ENCODE measurements at places on chromosomes 7 and 10.

DNA sequence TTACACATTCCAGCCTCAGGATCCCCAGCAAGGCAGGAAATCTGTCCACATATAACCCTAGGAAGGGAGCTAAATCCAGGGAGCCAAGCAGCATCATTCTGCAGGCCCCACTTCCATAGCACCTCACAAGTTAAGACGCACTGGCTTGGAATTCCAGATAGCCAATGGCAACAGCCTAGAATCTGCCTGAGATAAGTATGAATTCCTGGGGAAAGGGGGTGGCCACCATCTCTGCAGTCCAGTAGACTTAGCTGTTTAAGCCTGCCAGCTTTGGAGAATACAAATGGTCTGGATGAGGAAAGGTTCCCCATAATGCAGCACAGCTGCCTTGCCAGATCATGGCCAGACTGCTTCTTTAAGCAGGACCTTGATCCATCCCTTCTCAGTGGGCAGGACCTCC, 179.4 kb upstream of the PRSS1 start:
- no peak for DNase-seq

GRCh38 chr7:139105484-139105883, 4.0 kb downstream of the ZC3HAV1 start:
- no peak for DNase-seq

DNA sequence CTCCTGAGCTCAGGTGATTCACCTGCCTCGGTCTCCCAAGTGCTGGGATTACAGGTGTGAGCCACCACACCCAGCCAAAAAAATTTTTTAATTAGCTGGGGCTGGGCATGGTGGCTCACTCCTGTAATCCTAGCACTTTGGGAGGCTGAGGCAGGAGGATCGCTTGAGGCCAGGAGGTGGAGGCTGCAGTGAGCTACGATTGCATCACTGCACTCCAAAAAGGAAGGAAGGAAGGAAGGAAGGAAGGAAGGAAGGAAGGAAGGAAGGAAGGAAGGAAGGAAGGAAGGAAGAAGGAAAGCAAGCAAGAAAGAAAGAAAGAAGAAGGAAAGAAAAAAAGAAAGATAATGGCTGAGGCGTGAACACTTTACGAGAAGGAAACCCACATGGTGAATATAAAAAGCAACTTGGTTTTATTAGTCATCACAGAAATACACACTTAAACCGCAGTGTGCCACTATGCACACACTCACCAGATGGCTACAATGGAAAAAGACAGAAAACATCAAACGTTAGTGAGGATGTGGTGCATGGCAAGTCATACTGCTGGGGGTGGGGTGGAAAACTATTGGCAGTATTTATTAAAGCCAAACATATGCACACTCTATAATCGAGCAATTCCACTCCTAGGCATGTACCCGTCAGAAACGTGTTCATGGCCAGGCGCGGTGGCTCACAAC, 4.4 kb upstream of the CCL26 start:
- peak; percentile 92 for DNase-seq

GRCh38 chr7:7236041-7236440, 53.7 kb downstream of the C1GALT1 start:
- no peak for DNase-seq

DNA sequence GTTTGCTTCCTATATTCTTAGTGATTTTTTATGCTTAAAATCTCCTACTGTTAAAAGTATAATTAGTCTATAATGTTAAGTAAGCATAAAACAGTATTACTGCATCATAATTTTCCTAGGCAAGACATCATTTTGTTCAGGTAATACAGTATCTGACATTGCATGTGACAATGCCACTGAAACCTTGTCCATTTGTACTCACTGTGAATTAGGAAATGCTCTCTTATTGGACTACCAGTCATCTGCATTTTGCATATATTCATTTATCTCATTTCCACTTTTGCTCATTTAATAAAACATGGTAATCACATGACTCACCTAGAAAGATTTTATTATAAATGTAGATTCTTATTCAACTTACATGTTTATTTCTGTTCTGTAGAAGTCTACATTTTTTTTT, 379.1 kb downstream of the ETV1 start:
- no peak for DNase-seq

- no peak for DNase-seq
Observed at GRCh38 chr7:137371616-137372015, 28.1 kb upstream of the PTN start.

DNA sequence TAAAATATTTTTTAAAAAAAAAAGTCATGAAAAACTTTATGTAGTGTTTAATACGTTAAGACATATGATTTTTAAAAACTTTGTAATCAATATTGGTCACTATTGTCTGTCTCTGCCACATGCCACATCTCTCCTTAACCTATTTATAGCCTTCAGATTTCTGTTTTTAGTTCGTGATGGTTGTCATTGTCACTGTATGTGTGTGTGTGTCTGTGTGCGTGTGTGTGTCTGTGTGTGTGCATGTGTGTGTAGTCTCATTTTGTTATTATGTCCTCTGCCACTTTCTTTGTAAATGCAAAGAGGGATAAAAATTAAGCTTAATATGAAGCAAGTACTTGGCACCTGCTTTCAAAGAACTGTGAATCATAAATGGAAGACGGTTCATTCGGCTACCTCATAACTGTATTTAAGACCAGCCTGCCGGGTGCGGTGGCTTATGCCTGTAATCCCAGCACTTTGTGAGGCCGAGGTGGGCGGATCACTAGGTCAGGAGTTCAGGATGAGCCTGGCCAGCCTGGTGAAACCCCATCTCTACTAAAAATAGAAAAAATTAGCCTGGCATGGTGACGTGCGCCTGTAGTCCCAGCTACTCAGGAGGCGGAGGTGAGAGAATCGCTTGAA, 354.0 kb downstream of the ARL4A start:
- no peak for DNase-seq

GRCh38 chr7:1086588-1087464, 1.1 kb upstream of the GPER1 start:
- DNase-seq = peak; percentile 56

- DNase-seq = no peak
Observed at GRCh38 chr10:96118604-96119450, 11.3 kb upstream of the ZNF518A start.

- DNase-seq = peak; percentile 37
Observed at GRCh38 chr7:68980011-68980410, 618.3 kb upstream of the AUTS2 start.

DNA sequence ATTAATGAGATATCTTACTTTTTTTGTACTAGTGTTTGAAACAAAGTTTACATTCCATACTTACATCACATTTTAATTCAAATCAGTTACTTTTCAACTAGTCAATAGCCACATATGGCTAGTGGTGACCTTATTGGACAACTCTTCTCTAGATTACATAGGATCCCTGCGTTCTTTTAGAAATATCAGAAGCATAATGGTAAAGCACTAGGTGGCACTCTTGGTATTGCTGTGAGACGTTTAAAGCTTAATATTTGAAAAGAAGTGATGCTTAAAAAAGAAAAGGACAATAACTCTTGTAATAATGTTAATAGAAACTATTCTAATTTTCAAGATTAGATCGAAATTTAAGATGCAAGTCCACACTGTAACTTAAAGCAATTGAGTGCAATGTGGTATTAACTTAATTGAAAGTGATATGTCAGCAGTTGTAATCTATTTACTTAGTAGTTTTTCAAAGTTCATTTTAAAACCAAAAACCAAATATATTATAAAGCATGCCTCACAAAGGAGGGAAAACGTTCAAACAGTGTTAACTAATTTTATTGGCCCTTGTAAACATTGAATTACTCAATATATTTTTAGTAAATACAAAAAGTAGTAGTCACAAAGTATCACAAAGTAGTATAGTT, 339.1 kb downstream of the ATRNL1 start:
- peak; percentile 35 for DNase-seq

GRCh38 chr10:81708929-81709328, 166.1 kb upstream of the NRG3 start:
- DNase-seq = no peak

DNA sequence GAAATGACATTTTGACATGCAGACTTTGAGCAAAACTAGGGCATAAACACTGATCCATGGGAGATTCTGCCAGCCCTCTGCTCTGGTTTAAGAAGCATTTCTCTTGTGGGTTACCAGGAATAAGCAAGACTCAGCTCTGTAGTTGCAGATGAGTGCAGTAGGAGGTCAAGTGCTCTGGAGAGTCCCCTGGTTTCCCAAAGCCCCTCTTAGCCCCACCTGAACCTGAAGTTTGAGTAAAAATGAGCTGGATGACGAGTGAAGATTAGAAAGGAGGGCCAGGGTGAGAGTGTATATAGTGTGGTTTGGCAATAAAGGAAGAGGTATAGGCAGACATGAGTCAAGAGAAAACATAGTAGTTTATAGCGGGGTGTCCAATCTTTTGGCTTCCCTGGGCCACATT, 220.3 kb downstream of the ARL4A start:
- DNase-seq = no peak

DNA sequence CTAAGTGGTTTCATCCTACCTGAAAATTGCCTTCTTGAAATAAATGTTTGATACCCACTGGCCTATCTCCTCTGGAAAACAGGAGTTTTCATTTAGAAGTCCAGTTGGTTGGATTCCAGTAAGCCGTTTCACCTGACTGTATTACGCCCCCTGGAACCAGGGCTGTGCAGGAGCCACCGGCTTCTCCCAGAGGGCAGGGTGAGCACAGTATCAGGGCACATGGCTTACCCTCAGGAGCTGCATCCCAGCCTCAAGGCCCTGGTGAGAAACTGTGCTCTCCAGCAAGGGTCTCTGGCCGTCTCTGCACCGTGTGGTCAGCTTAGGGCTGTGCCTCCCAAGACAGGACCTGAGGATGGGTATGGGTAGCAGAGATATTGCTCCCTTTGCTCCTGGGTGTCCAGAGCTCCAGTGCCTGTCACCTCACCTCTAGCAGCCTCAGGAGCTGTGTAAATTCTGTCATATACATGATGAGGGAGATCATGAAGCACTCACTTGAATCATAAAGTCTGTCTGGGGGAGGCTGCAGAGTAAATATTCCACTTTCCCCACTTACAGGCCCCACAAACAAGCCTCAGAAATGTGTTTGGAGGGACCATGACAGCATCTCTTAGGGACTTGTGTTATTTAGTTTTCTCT, 109.6 kb upstream of the SAMD8 start:
- DNase-seq = no peak

- no peak for DNase-seq
Observed at GRCh38 chr10:62136931-62137330, 131.7 kb downstream of the RTKN2 start.
